Activated T-cell treated with anti-CD3 and anti-CD28 coated beads, Interleukin-2, amount 50 U/mL, for 1 hour (primary cell): ENCODE measurements at places on chromosomes 3 and 15.

- no peak for DNase-seq
These were observed 113.5 kb upstream of the GALNT15 start for GRCh38 chr3:16060945-16061344.

GRCh38 chr15:60708684-60709083 lies 229.7 kb upstream of the ICE2 start:
- no peak for DNase-seq

GRCh38 chr3:197209366-197210260 lies 88.8 kb downstream of the DLG1 start:
- no peak for DNase-seq

GRCh38 chr3:188262913-188263683 lies 109.1 kb downstream of the LPP start:
- no peak for DNase-seq

DNA sequence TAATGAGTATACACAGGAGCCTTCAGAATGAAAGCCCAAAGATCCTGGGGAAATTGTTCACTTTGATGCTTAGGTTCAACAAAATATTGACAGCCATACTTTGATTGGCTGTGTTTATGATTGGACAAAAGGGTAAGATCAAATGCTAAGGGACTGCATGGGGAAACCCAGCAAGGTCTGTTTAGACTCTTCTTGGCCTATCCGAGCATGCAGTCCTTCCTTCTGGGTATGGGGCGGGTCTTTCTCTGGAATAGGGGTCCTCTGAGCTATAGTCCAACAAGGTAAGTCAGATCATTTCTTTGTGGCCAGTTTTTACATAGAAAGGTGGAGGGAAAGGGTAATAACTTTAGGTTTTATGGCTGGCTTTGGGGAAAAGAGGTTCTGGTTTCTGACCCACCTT lies 52.9 kb upstream of the ACKR4 start:
- no peak for DNase-seq

DNA sequence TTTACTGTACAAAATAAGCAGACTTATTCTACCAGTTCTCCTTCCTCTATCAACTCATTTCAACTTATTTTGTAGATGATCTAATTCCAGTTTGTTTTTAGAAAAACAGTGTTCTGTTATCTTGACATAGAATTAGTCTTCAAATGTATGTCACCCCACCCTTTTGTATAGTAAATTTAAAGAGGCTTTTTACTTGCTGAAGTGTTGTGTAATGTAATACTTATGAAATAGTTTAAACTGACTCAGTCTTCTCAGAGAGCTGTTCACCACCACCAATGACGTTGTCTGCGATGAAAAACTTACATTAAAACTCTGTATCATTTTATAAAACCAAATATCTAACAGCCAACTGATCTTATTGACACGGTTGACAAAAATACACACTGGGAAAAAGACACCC lies 82.9 kb downstream of the RAP2B start:
- no peak for DNase-seq
